Stimulated activated CD4-positive, alpha-beta T cell treated with anti-CD3 and anti-CD28 coated beads, Interleukin-1b, Interleukin-23, amount 100 ng/mL, for 1 hour (primary cell): ENCODE measurements at places on chromosomes 7 and 10.

DNA sequence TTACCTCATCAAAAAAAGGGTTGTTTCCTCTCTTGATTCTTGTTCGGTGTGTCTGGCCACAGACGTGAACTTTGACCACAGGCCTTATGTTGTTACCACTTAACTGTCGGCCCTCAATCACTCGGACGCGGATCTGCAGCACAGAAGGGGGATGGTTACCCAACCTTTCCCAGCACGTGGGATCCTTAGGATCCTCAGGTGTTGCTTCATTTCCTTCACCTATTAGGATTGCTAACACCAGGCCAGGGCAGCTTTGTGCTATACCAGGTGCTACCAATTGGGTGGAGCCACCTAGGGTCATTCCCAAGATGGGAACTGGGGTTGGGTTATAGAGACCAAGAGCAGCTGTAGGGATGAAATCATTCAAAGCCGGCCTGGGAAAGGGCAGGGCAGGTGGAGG is 73.4 kb downstream of the MYOF start:
- DNase-seq = no peak

DNA sequence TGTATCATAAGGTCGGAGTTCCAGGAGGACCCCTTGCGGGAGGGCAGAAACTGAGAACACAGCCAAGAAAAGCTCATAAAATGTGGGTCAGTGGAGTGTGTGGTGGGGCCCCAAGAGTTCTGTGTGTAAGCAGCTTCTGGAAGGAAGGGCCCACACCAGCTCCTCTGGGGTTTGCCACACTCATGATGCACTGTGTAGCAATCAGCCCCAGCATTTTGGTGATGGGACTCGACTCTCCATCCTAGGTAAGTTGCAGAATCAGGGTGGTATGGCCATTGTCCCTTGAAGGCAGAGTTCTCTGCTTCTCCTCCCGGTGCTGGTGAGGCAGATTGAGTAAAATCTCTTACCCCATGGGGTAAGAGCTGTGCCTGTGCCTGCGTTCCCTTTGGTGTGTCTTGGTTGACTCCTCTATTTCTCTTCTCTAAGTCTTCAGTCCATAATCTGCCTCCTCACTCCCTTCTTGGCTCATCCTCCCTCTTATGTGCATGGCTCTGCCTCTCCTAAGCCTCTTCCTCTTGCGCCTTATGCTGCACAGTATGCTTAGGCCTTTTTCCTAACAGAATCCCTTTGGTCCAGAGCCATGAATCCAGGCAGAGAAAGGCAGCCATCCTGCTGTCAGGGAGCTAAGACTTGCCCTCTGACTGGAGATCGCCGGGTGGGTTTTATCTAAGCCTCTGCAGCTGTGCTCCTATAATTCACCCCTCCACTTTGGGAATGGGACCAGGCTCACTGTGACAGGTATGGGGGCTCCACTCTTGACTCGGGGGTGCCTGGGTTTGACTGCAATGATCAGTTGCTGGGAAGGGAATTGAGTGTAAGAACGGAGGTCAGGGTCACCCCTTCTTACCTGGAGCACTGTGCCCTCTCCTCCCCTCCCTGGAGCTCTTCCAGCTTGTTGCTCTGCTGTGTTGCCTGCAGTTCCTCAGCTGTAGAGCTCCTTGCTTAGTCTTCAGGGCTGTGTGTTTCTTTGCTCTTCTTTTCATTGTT is 17.8 kb downstream of the PRSS2 start:
- no peak for DNase-seq

DNA sequence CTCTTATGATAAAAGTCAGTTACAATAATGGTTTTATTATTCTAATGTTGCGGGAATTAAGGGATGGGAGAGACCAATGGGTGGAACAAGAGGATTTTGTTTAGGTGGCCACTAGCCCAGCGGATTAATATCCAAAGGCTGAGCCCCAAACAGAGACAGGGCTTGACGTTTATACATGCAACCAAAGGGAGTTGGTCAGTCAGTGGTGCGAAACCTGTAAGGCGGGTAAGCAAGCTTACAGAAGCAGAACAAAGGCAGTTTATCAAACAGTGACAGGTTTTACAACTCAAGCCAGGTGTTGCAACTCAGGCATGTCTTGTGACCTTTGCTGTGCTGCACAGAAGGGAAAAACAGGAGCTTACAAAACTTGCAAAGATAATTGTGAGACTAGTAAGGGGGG is 622.9 kb upstream of the MBL2 start:
- no peak for DNase-seq

GRCh38 chr10:70906953-70907636 is 18.7 kb upstream of the PCBD1 start:
- DNase-seq = no peak

DNA sequence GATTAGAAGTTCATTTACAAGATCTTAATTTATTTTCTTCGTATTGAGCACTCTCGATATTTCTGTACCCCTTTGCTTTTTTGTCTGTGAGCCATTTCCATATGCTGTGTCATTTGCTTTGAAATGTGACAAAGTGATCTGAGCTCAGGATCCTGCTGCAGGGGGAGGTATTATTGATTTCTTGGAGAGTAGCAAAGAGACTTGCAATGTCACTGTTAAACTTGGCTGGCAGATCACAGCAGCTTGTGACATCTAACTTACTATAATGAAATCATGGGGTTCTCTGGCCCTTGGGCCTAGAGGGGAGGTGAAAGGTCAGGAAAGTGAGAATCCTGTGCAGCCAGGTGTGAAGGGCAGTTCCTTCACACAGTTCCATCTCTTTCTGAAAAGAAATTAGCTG is 923.4 kb downstream of the REEP3 start:
- no peak for DNase-seq

GRCh38 chr10:113222207-113222606 is 272.2 kb downstream of the TCF7L2 start:
- no peak for DNase-seq

DNA sequence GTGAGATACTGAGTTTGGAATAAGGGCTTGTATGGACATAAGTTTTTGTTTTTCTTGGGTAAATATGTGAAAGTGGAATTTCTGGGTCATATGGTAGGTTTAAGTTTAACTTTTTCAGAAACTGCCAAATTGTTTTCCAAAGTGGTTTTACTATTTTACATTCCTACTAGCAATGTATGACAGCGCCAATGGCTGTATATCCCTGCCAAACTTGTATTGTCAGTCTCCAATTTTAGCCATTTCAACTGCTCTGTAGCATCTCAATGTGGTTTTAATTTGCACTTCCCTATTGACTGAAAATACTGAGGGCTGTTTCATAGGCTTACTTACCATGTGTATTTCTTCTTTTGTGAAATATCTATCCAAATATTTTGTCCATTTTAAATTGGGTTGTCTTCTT is 90.5 kb upstream of the ZNF32 start:
- no peak for DNase-seq

DNA sequence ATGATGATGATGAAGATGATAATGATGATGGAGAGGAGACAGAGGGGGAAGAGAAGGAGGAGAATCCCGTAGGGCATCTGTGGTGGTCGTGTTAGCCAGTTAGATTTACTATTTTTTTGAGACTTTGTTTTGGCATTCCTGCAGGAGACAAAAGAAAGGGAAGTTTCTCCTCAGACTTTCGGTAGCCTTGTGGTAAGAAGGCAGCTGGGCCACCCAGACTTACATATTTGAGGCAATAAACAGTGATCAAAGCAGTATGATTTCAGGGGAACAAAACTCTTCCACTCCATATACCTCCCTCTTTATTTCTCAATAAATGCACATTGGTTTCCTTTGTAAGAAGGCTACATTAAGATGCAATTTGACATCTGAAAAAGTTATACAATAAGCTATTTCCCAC is 32.4 kb upstream of the BICC1 start:
- DNase-seq = no peak

- no peak for DNase-seq
Observed at GRCh38 chr10:101768791-101769170, 7.1 kb downstream of the FGF8 start.

DNA sequence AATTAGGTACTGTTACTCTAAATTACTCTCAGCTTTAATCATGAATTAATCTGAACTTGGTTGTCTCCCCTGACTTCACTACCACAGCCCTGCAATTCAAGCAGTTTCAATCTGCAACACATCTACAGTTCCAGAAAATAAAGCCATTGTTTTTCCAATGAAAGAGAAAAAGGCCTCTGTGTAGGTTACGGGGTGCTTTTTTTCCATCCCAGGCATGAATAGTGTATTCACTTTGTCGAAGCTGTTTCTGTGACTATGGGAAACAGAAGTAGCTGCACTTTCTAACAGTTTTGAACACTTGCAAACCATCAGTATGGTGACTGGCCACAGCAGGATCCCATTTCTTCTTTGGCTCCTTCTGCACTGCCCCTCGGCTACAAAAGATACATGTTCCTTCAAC is 460.2 kb downstream of the GRM8 start:
- no peak for DNase-seq

- no peak for DNase-seq
Observed at GRCh38 chr10:125521721-125522680, 161.0 kb downstream of the TEX36 start.

- DNase-seq = no peak
Observed at GRCh38 chr10:82762641-82763040, 887.6 kb downstream of the NRG3 start.

- no peak for DNase-seq
Observed at GRCh38 chr7:79227044-79227443, 226.4 kb downstream of the MAGI2 start.

DNA sequence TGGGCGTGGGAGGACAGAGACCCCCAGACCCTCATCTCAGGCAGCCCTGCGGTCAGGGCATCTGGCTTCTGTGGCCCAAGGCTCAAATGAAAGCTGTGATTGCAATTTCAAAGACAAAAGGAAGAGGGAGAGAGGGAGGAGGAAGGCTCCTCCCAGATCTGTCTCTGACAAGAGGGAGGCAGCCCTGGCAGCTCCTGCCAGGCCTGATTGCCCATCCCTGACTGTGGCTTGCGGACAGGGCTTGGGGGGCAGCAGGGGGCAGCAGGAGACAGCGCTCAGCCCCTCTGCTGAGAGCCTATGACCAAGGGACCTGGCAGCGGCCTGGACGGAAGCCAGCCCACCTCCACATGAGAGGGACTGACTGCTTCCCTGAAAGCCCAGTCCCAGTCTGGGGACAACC is 91.8 kb downstream of the PTPRN2 start:
- no peak for DNase-seq

- DNase-seq = no peak
Observed at GRCh38 chr10:14358886-14359573, 28.3 kb upstream of the FRMD4A start.

DNA sequence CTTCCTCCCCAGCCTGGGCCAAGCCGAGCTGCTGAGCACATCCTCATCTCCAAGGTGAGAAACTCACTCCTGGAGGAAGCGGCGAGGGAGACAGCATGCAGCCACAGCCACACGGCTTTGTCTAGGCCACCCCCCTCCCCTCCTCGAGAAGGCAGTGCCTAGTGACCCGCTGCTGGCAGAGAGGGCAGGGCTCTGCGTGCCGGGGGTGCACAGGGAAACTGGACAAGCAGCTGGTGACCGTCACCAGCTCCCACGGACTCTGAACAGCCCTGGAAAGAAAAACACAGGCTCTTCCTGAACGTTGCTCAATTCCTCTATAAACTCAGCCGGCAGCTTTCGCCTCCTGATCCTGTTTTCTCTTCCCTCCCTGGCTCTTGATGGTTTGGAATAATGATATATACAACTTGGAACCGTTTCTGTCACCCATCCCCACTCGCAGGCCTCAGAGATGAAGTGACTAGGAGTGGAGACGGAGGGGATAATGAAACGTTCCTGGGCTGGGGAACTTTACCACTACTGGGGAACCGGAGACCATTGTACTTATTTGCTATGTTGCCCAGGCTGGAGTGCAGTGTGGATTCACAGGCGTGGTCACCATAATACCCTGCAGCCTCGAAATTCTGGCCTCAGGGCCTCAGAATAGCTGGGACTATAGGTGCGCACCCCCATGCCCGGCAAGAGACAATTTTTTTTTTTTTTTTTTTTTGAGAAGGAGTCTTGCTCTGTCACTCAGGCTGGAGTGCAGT is 19.3 kb downstream of the PAPOLB start:
- DNase-seq = no peak

DNA sequence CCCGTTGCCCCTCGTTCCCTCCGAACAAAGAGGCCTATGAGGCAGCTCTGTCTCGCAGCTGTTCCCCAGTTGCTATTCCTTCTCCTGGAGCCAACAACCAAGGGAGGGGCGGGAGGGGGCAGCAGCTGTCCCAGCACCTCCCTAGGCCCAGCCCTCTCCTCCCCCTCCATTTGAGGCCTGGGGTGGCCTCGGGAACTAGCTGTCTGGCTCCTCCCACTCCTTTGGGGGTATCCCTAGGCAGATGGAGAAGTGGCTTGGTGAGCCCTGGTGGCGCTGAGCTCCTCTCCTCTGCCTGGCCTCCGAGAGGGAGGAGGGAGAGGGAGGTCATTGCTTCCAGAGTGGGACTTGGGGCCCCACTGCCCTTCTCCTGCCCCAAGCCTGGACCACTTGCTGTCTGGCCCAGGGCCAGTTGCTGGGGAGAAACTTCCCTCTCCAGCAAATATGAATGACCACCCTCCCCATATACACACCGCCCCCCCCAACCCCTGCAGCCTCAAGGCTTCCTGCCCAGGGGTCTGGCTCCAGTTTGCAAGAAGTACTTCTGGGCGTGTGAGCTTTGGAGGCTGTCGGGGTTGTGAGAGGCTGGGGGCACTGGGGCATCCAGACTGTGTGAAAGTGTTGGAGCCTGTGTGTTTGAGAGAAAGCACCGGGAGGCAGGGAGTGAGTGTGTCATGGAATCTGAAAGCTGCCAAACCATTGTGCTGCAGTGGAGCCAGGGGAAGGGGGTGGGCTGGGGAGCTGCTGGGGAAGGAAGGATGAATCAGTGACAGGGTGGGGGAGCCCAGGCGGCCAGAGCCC is 3.1 kb downstream of the FLNC start:
- no peak for DNase-seq

DNA sequence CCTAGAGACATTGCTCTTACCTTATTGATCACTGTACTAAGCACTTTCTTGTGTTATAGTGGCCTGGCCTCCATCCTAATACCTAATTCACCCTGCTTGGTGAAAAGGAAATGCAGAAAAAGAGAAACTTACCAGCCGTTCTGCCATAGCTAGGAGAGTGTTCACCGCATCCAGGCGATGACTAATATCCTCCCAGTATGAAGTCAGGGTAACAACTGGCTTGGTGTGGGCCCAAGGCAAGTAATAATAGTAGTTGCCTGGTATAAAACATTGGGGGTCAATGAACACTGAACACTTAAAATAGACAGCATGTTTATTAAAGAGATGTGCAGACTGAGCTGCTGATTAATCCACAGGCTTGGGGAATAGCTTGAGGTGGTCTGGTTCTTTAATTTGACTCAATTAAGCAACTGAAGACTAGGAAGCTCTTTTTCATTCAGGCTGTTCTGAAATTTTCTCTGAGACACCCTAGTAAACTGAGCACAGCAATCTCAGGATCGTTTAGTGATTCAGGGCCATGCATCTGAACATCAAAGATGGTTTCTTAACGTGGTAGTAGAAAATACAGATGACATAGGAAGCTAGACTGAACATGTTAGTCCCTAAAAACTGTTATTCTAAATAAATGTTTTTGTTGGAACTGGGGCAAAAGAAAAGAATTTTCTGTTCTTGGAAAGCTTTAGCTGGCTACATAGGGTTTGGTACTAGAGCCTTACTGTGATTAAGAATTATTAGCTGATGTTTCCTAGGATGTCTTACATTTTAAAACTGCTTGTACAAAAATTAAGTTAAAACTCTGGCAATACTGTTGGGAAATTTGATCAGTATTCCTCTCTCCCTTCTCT is 102.2 kb downstream of the MYOF start:
- DNase-seq = no peak

GRCh38 chr10:122498521-122498920 is 37.2 kb downstream of the HTRA1 start:
- no peak for DNase-seq
